ENCODE measurements at places on chromosomes 4 and X.

DNA sequence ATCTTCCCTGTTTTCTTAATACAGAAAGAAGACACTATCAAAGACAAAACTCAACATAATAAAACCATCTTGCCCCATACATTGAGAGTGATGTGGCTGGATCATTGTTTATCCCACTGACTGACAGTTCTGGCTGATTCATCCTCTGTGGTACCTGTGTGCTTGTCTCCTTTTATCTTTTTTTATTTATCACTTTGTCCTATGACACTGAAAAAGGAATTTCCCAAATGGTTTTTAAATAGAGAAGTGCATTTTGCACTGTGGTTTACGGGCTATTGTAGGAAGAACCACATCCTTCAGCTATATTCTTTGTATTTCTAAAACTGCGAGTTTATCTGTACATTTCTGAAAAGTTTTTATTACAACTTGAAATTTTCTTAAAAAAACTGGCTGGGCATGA lies 15.0 kb downstream of the TTC29 start:
- DNase-seq, result no peak

DNA sequence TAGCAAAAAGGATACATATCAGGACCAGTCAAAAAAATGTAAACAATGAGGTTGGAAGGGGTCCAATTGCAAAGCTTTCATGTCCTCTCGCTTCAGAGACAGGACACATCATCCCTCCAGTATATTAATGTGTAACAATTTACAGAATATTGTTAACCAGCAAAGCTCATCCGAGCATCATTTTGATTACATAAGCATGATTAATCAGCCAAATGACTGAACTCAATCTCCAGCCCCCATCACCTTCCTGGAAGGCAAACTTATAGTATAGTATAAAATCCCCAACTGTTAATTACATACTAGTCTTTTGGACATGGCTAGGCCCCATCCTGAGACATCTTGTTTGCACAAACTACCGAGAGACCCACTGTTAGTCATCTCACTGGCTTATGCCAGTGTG lies 77.6 kb upstream of the TRAM1L1 start:
- no peak for DNase-seq

DNA sequence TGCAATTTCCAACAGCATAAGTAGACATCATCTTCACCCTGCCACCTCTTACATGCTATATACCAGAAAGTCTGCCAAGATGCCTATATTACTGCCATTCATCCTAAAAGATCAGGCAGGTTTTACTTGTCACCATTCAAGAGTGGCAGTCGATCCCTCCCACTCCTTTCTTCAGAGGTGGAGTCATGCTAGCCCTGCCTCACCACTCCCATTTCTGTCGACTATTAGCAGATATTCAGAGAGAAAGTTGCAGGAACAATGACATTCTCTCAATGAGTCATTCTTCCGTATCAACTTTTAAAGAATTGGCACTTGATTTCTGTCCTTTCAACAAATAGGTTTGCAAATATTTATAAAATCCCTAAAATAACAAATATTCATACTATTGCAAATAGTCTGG lies 1060.1 kb downstream of the ADGRL3 start:
- DNase-seq, result no peak

- peak; percentile 49 for DNase-seq
These were observed 60.6 kb downstream of the CHRDL1 start for GRCh38 chrX:110734894-110735541.

- no peak for DNase-seq
These were observed 37.4 kb downstream of the CCKAR start for GRCh38 chr4:26452565-26453531.

GRCh38 chrX:150899191-150899757 lies 806 bp upstream of the CD99L2 start:
- peak; percentile 21 for DNase-seq

DNA sequence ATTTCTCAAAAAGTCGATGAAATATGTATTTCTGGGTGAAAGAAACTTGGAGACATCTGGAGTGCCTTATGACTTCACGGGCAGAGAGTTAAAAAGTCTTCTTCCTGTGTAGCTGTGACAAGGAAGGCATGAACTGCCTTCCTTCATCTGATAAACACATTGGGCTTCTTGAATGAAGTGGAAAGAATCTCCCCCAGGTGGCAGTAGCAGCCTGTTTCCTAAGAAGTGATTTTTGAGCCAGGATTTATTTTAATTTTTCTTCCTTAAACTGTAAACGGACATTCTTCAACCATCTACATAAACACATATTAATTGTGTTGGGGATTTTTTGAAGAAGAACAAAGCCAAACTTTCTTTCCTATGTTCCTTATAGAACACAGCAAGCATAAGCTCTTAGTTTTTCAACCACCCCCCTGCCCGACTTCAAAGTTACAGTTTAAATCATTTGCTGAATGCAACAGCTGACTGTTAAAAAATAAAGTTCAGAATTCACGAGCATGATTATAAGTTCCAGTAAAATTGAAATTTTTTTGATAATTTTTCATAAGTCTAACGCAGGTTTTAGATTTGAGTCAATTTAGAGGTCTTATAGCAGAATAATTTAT lies 980 bp upstream of the GIMD1 start:
- peak; percentile 80 for DNase-seq
